Smooth muscle cell of the coronary artery (primary cell): ENCODE measurements at places on chromosomes 11 and 22. TPM values are rescaled to one million over a fixed set of nuclear protein-coding genes. Genes with fewer than 3 reads are reported as not detected.

MRGPRX3 gene
- not detected in 2 replicates for total RNA-seq

SLCO2B1 gene
- under 0.01 TPM in 1 of 2 replicates, not detected in the other for total RNA-seq

NECTIN1 gene
- 2.5 and 2.6 TPM in 2 replicates for total RNA-seq

LRRC74B gene
- total RNA-seq, result not detected in 2 replicates

P4HA3 gene
- 6.1 and 19.2 TPM in 2 replicates for total RNA-seq

JHY gene
- 0.98 and 1.4 TPM in 2 replicates for total RNA-seq

TMEM25 gene
- total RNA-seq, result 6.7 and 15.2 TPM in 2 replicates

CASP1 gene
- total RNA-seq, result 5.9 and 56.3 TPM in 2 replicates

MUC5AC gene
- not detected in 2 replicates for total RNA-seq

GTSE1 gene
- 1.8 TPM in 1 of 2 replicates, not detected in the other for total RNA-seq
